ENCODE measurements at places on chromosomes 5 and 9. TPM values are rescaled to one million over a fixed set of nuclear protein-coding genes. Genes with fewer than 3 reads are reported as not detected.

ZMAT2 gene
- total RNA-seq, result 86.8 TPM

FOXD4L3 gene
- total RNA-seq, result 2.9 TPM

ZNF883 gene
- 10.9 TPM for total RNA-seq

DNA sequence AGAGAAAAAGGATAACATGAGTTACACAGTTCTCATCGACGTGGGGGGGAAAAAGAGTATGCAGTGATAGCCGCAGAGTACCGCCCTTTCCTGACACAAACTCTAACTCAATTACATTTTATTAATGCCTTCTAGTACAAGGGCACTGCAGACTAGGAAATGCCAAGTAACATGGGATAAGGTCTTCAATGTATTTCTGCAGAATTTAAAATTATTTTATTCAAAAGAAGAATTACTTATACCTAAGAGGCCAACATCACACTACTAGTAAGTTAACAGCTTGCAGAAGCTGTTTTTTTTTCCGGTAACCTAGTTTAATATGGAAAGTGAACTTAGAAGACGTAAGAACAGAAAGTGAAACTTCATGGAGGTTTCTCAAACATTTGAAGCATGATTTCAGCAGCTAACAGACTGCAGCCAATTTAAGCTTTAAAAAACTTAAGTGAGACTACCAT lies 3.9 kb downstream of the SETX start:
- no peak for DNase-seq

- no peak for DNase-seq
Observed at GRCh38 chr5:157594675-157595459, 19.3 kb upstream of the ADAM19 start.

DNA sequence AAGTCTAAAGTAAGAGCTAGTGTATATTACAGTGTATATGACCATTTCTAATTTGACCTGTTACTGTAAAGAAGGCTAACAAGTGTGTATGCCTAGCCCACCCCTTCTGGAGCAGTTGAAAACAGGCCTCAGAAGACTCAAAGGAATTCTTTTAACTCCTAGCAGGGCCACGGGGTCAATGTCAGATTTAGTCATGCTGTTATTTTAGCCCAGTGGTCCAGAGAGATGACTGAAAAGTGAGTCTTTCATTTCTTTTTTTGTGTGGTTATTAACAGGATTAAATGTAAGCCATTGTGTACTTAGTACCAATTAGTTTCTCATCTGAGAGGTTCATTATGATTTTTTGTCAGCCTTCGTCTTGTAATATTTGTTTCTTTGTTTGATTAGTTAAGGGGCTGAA lies 24.4 kb downstream of the ZCCHC7 start:
- no peak for DNase-seq

GRCh38 chr9:129435291-129435690 lies 185.6 kb downstream of the C9orf50 start:
- DNase-seq, result no peak

DNA sequence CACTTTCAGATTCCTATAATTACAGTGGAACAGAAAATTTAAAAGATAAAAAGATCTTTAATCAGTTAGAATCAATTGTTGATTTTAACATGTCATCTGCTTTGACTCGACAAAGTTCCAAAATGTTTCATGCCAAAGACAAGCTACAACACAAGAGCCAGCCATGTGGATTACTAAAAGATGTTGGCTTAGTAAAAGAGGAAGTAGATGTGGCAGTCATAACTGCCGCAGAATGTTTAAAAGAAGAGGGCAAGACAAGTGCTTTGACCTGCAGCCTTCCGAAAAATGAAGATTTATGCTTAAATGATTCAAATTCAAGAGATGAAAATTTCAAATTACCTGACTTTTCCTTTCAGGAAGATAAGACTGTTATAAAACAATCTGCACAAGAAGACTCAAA lies 29.5 kb downstream of the ZFYVE16 start:
- no peak for DNase-seq

DNA sequence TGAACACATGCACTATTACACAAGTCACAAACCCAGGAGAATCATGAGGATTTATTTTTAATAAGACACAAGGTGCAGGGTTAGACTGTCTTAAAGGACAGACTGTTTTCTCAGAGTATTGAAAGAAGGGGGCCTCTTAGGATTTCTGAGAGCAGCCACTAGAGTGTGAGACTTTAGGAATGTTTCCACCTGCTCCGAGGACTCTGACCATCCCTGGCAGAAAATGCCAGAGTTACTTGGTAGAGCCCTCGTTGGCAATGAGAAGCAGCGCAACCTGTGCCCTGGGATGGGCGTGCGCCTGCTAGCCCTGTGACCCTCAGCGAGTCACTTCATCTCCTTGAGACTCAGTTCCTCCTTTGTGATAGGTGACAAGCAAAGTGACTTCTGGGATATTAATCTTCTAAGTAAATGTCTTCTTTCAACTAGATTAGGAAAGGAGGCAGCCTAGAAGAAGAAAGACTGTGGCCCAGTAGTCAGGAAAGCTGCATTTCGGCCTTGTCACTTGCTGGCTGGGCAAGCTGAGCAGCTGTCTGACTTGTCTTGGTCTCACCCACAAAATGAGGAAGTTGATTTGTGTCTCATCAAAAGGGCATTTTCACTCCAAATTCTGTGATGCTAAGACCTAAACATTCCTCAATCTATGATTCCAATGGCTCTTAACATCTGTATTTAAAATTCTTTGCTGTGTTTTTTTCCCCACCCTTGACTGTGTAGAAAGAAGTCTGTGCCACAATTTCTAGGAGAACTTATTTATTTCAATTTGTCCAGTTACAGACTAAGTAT lies 60.5 kb downstream of the PTCD2 start:
- DNase-seq, result no peak
